ENCODE measurements at places on chromosomes 4 and X.

DNA sequence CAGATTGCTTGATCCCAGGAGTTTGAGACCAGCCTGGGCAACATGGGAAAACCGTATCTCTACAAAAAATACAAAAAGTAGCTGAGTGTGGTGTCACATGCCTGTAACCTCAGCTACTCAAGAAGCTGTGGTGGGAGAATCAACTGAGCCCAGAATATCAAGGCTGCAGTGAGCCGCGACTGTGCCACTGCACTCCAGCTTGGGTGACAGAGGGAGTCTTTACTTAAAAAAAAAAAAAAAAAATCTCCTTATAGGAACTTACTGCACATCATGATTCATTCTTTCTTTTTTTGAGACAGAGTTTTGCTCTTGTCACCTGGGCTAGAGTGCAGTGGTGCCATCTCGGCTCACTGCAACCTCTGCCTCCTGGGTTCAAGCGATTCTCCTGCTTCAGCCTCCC is 24.3 kb downstream of the UPF3B start:
- no peak for DNase-seq

DNA sequence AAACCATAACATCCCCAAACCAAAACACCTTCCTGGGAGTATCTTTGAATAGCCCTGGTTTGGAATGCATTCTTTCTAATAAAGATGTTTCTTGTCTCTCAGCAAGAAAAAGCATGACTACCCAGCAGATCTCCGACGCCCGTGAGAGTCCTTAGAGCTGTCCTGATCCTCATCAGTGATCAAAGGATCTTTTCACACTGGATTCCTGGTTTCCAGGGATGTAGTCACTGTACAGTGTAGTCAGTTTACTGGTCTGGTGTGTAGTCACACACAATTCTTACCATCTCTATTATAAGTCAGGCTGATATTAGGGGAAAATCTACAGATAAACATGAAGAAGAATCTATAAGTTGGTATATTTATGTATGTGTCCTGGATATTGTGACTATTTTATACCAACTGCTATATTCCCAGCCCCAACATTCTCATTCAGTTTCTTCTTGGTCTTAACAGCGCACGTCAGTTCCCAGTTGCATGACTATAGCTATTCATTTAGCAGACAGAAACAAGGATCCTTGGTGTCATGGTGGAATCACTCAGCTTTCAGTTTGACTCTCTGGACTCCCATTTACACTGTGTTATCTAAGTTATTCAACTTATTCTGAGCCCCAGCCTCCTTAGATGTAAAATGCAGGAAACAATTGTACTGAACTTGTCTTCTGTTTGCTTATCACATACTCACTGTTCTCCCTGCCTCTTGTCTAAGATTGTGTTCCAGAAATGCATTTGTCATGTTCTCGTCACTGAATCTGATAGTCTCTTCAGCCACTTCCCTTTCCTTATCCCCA is 68.3 kb downstream of the SLIT2 start:
- no peak for DNase-seq

DNA sequence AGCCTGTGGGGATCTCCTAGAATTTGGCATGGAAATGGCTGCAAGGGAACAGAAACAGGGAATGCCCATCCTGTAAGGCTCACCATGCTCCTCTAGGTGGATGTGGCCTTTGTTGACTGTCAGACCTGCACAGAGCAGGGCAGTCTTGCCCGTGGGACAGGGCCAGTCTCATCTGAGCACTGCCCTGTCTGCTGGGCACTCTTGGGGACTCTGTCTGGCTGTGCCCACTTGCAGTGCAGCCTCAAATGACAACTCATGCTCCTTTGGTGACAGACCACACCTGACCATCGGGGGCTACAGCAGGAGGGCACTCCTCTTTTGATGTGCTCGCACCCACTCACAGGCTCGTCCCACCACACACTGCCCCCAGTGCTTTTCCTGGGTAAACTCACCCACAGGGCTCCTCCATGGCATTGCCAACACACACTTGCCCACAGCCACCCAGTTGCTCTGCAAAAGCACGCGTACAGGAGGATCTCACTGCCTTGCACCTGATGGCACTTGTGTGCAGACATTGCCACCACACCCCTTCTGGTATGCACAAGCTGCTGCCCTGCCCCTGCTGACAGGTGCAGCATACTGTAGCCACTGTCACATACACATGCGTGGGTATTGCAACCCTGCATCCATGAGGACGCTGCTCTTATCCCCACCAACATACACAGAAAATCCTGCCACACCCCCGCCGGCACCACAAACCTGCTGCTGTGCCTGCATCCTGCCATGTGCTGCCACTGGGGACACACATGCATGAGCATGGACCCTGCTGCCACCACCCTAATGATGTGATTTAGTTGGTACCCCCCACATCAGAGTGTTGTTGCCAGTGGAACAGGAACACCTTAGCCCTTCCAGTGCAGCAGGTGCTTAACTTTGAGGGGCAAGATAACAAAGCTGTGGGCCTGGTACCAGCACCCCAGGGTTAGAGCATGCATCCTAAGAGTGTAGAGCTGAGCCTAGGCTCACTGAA is 100.1 kb upstream of the ARHGEF9 start:
- DNase-seq: no peak

DNA sequence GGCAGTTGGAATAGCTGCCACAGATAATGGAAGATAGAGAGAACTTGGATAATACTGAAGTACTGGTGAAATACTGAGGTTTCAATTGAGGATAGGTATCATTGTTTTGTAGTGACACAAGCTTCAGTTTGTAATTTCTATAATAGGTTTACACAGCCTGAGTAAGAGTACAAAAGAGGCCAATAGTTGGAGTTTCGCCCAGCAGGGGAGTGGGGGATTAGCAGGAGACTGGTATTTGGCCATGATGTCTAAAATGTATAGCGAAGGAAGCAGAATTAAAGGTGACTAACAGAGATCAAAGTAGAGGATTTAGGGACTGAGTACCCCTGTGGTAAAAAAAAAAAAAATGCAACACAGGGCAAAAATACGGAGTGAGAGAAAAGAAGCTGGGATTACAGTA is 129.5 kb downstream of the KCTD8 start:
- no peak for DNase-seq

DNA sequence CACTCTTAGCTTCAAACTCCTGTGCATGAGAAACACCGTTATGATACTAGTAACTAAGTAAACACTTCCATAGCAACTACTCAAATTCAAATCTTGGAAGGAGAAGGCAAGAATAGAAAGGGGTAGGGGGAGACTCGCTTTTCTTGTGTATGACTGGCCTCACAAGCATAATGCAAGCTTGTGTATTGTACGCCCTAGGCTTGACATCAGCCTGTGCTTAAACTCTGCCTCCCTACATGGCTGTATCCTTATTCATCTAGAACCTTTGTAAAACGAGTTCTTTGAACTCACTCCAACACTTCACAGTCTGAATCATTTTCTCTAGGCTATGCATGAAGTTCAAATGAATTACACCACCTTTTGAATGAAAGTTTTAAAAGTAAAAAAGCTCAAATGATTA is 1071.2 kb upstream of the ADGRL3 start:
- DNase-seq: no peak

DNA sequence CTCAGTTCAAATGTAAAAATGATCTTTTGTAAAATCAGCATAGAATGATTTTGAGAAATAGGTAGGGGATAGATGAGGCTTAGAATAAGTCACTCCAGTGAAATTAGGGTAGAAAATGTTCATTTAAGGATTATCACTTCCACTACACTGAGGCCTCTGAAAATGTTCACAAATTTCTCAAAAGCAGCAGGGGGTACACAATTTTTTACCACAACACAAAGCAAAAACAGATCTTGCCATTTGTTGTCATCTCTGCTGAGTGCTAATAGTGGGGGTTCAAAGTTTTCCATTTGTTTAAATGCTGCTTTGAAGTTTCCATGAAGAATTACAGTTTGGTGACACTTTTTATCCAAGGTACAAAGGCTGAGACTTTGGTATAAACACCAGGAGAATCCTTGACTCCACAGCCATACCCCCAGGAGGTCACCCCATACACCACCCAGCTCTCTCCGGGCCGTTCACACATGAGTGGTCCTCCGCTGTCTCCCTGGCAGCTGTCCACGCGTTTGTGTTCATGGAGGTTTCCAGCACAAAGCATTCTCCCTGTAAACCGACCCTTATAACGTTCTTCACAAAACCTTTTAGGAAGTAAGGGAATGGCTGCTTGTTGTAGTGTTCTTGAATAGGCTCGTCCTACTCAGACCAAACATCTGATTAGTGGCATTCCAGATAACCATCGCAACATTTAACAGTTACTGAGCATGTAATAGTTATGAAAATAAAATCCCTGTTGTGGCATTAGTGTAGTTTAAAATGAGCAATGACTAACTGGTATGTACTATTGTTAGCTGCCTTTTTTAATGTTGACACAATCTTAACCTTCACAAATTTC is 71.0 kb downstream of the PRSS12 start:
- no peak for DNase-seq

DNA sequence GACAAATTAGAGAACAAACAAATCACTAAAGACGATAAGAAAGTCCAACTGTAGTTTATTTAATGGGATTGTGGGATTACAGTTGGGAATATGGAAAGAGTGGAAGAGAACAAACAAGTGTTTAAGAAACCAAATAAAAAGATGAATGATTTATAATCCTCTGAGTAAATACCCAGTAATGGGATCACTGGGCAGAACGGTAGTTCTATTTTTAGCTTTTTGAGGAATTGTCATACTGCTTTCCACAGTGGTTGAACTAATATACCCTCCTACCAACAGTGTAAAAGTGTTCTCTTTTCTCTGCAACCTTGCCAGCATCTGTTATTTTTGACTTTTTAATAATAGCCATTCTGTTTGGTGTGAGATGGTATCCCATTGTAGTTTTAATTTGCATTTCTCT is 15.0 kb downstream of the C4orf51 start:
- no peak for DNase-seq

DNA sequence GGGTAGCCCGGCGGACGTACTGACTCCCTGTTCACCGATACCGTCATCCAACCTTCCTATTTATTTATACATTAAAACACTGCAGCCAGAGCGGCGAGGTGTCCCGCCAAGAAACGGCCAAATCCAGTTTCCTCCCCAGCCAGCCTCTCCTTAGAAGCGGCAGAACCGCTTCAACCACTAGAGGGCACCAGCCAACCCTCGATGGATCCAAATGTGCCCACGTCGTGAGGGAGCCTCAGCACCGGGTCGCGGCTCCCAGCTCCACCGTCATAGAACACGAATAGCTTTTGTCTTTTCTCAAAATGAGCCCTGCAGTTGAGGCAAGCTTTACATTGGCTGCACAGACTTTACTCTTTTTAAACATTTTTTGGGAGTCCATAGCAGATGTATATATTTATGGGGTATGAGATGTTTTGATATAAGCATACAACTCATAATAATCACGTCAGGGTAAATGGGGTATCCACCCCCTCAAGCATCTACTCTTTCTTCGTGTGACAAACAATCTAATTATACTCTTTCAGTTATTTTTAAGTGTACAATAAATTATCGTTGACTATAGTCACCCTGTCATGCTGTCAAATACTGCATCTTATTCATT is 13.0 kb upstream of the HELT start:
- peak; percentile 8 for DNase-seq

DNA sequence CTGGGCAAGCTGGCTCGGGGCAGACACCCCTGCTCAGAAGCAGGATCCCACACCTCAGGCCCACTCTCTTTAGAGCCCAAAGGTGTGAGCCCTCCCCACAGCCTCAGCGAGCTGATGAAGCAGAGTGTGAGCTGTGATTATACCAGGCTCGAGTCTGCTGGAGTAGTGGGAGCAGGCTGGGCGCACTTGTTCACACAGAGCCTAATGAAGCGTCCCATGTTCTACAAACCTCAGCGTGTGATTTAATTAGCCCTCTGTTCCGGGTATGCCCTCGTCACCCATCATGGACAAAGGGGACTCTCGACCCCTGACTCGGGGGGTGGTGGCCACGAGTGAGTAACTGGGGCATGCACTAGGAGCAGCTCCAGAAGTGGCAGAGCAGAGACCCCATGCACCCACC is 62.3 kb downstream of the PPP2R2C start:
- no peak for DNase-seq

DNA sequence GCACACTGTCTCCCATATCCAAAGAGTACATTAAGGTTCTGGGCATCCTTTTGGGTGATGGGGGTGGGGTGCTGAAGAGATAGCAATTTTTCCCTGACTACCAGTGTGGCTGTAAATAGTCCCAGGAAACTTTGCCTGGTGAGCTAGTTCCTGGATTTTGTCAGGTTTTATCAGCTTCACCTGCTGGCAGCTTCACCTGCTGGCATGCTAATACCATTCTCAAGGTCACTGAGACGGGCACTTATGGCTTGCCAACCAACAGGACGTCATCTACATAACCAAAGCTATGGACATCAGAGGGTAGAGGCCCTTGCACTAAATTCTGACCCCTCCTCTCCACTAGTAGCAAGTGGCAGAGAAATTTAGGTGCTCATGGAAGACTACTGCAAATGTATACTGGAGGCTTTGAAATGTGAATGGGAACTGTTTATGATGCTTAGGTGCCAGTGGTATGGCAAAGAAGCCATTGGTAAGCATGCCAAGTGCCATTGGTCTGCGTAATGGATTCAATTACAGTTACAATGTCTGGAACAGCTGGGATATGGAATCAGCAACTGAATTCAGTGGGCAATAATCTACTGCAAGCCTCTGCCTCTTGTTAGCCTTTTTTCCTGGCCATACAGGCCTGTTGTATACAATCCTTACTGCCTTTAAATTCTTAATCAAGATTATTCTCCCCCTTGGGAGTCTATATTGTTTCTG is 71.6 kb upstream of the SH3RF1 start:
- DNase-seq: no peak

DNA sequence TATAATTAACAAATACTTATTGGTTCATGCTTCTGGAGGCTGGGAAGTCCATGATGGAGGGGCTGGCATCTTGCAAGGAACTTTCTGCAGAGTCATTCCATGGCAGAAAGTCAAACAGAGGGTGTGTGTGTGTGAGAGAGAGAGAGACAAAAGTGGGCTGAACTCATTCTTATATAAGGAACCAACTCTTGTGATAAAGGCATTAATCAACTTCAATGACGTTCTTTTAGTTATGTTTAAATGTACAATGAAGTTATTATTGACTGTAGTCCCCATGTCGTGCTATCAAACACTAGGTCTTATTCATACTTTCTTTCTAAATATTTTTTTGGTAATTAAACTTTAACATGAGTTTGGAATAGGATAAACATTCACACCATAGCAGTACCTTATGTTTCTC is 1408.8 kb downstream of the STIM2 start:
- no peak for DNase-seq

GRCh38 chr4:159319027-159319426 is 216.1 kb downstream of the RAPGEF2 start:
- no peak for DNase-seq

- no peak for DNase-seq
These were observed 33.2 kb downstream of the WDR1 start for GRCh38 chr4:10083331-10083771.

GRCh38 chrX:98380556-98380955 is 1496.8 kb downstream of the RPA4 start:
- DNase-seq: no peak

Data from GM12878 (cell line).